ENCODE measurements at places on chromosomes 4 and X. TPM values are rescaled to one million over a fixed set of nuclear protein-coding genes. Genes with fewer than 3 reads are reported as not detected.

Gene RNF150
- total RNA-seq: 17.8 TPM

Gene ADGRL3
- total RNA-seq: not detected

Gene MXD4
- 56.4 TPM for total RNA-seq

Gene TDO2
- total RNA-seq: not detected

Gene TBC1D14
- 28.3 TPM for total RNA-seq

DNA sequence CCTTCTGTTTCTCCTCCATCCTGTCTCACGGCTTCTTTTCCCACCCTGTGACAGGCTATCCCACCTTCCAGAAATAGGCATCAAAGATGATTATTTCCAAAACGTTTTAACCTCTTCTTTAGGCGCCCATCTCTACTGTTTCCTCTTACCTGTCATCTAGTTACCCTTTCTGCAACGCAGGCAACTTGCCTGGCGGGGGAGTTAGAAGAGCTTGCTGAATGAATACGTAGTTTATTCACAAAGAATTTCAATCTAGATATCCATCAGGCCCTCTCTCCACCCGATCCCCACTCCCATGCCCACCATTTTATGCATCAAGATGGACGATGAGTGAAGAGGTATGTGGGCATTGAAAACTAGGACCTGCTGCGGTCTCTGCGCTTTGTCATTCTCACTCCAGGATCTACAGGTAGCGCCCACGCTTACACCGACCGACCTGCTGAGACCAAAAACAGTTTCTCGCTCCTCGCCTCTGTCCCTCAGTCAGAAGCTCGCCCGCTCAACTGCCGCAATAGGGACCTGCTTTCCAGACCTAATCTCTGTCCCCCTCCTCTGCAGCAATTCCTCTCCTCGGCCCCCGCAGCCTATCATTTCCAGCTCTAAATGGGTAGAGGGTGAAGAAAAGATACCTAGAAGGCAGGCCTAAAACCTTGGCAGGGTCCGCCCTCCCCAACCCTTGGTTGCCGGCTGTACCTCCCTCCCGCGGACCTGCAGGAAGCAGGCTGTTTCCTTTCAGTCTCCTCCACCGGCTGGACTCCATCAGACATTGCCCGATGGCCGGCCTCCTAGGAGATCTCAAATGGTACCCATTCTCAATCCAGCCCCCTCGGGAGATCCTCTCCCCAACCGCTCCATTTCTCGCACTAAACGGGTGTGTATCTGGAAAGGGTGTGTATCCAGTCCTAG, 624 bp downstream of the BEX5 start:
- DNase-seq: no peak

DNA sequence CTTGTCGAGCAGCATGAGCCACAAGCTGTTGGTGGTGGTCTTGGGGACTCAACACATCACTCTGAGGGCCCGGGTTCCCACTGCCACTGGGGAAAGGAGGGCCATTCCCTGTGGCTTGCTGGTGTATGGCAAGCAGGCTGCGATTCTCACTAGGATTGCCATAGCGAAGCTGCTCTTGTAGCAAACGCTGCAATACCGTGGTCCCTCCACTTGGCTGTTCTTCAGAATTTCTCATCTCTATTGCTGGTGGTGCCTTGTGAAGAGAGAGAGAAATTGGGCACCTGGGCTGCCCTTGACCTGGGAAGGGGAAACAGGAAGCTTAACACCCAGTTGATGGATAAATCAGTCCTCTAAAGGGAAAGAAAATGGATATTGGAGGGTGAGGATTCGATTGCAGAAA, 17.7 kb downstream of the AMOT start:
- no peak for DNase-seq

DNA sequence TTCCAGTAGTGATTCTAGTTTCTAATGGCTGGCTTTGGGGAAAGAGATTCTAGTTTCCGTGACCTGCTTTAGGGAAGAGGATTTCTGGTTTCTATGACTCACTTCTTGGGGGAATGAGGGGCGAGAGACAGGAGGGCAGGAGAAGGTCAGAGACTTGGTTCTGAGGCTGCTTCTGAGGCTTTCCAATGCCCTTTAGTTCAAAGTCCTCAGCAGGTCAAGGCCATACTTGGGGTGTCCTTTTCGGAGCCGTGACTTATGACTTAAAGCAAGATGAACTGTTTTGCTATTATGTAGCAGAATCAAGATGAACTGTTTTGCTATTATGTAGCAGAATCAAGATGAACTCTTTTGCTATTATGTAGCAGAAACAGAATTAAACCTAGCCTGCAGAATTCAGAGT, 52.2 kb upstream of the TLR3 start:
- DNase-seq: no peak

DNA sequence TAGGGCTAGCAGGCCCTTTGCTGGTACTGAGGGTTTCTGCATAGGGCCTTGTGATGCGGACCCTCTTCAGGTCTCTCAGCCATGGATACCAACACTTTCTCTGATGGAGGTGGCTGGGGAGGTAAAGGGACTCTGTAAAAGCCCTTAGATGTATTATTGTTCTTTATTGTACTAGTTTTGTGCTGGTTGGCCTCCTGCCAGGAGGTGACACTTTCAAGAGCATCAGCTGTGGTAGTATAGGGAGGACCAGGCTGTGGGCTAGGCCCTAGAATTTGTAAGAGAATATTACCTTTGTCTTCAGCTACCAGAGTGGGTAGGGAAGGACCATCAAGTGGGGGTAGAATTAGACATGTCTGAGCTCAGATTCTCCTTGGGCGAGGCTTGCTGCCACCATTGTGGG, 936.3 kb downstream of the CENPC start:
- DNase-seq: no peak
